ENCODE measurements at places on chromosomes 12 and 14.

DNA sequence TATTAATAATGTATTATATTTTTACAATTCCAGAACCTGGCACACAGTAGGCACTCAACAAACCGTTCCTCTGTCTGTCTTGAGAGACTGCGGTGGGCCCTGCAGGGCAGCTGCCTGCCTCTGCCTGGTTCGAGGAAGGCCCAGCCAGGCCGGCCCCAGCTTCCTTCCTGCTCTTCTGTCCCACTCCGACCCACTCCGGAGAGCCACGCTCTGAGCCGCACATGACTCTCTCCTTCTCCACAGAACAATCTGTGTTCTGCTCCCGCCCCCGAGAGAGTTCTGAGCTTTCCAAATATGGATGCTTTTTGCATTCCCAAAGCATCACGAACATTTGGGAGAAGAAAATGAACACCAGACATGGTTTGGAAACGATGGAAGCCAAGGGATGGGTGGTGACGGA is 57.3 kb downstream of the TTC7B start:
- no peak for DNase-seq

DNA sequence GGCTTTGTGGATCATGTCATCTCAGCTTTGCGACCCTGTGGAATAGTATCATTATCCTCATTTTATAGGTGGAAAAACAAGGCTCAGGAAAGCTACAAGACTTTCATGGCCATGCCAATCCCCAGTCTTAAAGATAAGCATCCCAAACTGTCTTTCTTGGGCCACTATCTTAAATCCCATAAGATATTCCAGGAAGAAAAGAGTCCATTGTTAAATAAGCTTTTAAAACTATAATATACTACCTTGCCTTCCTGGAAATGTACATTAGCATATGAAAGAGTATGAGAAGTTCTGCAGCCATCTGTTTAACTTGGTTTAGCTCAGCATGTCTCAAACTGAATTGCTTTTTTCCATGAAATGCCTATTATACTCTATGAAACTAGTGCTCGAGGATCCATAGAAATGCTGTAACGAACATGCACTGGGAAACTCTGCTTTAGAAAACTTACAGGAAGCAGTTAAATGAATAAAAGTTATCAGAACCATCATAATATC is 77.1 kb downstream of the B4GALNT3 start:
- no peak for DNase-seq

- DNase-seq, result no peak
These were observed 61.3 kb upstream of the METAP2 start for GRCh38 chr12:95412482-95413311.

GRCh38 chr14:90039253-90040010 is 22.4 kb upstream of the KCNK13 start:
- DNase-seq, result no peak

GRCh38 chr14:96090441-96091148 is 51.4 kb downstream of the C14orf132 start:
- DNase-seq, result no peak

DNA sequence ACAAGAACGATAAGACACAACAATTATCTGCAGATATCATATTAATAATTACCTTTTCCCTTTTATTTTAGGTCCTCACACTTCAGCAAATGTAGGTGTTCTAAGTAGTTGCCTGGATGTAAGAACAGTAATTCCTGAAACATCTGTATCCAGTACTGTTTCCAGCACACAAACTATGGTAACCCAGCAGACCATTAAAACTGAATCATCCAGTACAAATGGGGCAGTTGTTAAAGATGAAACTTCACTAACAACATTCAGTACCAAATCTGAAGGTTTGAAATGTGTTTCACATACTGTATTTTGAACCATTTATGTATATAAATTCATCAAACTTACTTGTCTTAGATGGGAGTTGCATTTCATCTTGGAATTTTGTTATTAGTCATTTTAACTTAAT is 31.0 kb downstream of the HCFC2 start:
- no peak for DNase-seq

GRCh38 chr14:24095271-24096068 is 1.4 kb downstream of the PCK2 start:
- DNase-seq, result no peak

DNA sequence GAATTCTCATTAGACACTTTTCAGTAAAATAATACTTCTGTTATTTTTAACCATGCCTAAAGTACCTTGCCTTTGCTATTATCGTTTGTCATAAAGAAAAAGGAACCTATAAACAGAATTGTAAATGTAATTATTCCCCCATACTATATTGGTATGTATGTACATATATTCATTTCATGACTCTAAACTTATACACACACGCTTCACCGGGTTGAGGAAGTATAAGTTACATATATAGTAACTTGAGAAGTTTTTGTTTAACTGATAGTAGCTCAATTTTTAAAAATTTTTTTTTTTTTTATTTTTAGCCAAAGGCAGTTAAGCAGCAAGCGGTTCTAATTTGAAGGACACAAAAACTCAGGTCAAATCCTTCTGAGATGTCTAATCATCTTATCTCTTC is 107.6 kb downstream of the PLEKHG7 start:
- DNase-seq, result no peak

DNA sequence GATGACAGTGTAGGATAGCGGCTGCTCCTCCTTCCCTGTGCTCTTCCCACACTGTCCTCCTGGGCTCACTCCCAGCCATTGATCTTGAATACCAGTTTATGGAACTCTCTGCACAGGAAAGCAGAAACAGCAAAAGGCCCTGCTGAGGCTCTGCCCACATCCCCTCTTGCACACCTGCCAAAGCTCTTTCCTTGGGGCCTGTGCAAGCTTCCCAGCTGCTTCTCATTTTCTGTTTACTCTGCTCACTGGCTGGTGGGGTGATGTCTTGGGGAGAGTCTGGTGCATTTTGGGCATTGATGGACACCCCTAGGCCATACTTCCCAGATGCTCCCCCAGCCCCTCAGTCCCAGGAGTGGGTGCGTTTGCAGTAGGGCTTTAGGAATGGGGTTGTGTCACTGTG is 361.8 kb downstream of the TMEM121 start:
- DNase-seq, result no peak

DNA sequence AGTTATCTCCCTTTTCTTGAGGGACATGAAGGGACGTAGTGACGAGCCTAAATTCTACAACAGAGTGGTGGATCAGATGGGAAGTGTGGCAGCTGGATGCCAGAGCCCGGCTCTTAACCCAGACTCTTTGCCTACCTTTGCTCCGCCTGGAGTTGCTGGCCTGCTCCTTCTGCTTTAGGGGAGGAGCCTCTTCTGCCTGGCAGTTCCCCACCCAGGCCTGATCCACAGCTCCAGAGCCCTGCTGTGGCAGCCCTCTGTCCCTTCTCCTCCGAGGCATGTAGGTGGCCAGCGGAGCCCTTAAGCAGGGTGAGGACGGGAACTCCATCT is 2.3 kb upstream of the PRPH start:
- no peak for DNase-seq

DNA sequence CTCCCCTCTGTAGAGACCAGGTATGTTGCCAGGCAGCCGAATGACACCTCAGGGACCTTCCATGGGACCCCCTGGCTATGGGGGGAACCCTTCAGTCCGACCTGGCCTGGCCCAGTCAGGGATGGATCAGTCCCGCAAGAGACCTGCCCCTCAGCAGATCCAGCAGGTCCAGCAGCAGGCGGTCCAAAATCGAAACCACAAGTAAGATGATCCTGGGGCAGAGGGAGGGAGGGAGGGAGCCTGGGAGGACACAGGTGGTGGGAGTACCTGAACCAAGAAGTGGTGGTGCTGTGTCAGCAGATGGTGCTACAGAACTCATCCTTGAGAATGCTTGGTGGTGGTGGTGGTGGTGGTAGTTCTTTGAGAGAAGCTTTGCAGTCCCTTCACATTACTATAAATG is 1.0 kb downstream of the SMARCD1 start:
- no peak for DNase-seq

GRCh38 chr14:67710209-67710608 is 8.5 kb downstream of the RDH12 start:
- no peak for DNase-seq

DNA sequence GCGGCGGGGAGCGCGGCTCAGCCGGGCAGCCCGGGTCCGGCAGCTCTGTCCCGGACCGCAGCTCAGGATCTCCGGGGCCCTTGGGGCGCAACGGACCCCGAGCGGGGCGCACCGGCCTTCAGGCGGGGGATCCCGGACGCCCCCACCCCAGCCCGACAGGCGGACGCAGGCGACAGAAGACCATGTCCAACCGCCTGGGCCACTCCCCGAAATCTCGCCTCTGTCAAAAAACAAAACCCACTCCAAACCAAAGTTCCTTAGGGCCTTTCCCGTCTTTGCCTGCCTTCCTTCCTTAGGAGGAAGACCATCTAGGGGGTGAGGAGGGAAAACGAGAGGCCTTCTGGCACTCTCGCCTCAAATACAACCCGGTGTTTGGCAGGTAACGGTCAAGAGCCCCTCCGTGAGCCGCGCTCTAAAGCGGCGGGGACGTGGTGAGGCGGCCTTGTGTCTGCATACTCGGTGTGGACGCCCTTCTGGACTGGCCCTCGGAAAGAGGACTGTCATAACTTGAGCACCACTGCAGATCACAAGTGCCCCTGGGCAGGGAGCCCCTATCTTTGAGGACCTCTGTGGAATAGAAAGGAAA is 604 bp downstream of the HCFC2 start:
- peak; percentile 25 for DNase-seq

GRCh38 chr14:32085845-32086383 is 8.8 kb downstream of the ARHGAP5 start:
- no peak for DNase-seq

DNA sequence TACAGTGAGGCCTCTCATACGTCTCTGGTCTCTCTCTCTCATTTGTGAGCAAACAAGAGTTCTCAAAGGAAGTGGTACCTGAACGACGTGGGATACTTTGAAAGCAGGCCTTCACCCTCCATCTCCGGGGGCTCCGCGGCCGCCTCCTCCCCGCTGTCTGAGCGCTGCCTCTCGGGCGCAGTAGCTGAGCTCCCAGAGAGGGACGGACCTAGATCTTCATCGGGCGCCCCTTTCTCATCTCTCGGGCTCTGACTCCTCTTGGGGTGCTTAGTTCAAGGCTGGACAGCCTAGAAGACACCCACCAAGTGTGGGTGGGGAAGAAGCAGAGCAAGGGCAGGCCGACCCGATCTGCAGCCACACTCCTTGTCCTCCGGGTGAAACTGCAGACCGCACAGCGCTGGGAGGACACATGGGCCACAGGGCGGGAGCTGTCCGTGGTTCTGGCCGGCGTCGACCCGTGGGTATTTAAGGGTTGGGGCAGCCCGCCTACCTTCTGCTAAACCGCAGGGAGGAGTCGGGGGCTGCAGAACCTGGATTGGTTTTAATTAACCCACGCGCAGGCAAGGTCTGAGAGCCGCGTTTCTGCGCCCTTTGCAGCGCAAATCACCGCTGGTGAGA is 92.7 kb downstream of the PAH start:
- peak; percentile 56 for DNase-seq

GRCh38 chr14:54818201-54819133 is 84.2 kb downstream of the GCH1 start:
- DNase-seq, result no peak

DNA sequence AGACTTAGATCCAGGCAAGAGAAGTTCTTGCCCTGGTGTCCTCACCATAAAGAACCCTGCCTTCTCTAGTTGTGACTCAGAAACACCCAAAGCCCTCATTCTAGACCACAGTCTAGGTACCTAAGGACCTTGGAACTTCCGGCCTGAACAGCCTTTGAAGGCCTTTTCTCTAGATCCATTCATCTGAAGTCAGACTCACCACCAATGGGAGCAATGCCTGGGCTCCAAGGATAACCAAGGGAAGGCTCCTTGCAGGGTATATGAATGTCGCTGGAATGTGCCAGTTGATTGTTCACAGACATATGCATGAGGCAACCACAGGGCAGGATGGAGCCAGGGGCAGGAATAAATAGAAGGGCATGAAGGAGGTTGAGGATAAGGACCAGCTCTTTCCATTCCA is 86.3 kb downstream of the PLCZ1 start:
- no peak for DNase-seq

- DNase-seq, result peak; percentile 77
These were observed 10.5 kb upstream of the NUAK1 start for GRCh38 chr12:106149096-106149784.

DNA sequence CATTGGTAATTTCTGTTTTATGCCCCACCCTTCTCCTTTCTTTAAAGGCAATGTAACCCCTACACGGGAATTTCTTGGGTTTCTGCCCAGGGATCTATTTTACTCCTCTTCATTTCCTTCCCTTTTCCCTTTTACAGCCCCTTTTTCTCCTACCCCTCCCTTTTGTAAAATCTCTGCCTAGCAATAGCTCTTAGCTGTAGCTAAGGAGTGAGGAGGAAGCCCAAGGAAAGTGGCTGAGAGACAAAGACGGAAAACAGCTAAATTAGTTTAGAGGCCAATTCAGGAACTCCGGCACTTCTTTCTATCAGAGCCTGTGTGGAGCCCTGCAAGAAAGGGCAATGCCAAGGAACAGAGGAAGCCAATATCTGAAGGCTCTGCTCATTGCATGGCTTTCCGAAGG is 40.3 kb downstream of the SOCS2 start:
- no peak for DNase-seq

- no peak for DNase-seq
These were observed 26.6 kb downstream of the DCN start for GRCh38 chr12:91155990-91156389.

- DNase-seq, result no peak
These were observed 434.6 kb upstream of the RGS6 start for GRCh38 chr14:71497645-71498086.

GRCh38 chr12:32030151-32030550 is 70.9 kb downstream of the RESF1 start:
- no peak for DNase-seq

GRCh38 chr12:89884416-89884898 is 175.8 kb upstream of the ATP2B1 start:
- no peak for DNase-seq

DNA sequence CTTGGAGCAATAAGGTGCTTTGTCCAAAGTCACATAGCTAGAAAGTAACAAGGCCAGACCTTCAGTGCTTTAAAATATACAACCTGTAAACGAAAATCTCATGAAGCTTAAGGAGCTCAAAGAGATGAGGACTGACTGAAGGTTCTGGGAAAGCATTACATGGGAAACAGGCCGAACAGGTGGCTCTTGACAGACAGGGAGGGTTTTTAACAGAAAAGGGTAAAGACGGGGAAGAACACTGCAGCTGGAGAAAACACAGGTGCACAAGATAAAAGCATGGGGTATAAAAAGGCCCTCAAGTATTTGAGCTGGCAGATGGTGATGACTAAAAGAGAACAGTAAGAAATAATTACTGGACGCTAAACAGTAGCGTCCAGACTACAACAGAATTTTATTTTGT is 257.2 kb downstream of the NELL2 start:
- DNase-seq, result peak; percentile 19

- no peak for DNase-seq
These were observed 16.7 kb downstream of the AK7 start for GRCh38 chr14:96408608-96409007.

DNA sequence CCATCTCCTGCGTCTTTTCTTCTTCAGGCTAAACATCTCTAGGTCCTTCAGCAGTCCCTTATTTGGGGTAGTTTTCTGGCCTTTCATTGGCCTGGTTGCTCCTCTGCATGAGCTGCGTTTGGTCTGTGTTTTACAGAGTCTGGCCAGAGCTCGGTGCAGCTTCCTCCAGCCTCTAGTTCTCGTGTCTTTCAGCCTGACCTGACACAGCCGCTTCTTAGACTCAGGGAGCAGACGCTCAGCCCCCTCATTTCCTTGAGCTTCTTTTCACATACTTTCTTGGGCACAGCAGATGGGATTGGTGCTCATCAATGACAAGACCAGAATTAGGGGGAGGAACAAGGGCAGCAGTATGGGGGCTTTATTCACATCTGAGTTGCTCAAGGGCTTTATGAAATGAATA is 13.6 kb upstream of the GSG1 start:
- DNase-seq, result no peak

GRCh38 chr12:94170690-94171594 is 22.6 kb downstream of the PLXNC1 start:
- peak; percentile 51 for DNase-seq

Data from T47D (cell line).